GM04504 (cell line): ENCODE measurements at places on chromosomes 3 and 15.

DNA sequence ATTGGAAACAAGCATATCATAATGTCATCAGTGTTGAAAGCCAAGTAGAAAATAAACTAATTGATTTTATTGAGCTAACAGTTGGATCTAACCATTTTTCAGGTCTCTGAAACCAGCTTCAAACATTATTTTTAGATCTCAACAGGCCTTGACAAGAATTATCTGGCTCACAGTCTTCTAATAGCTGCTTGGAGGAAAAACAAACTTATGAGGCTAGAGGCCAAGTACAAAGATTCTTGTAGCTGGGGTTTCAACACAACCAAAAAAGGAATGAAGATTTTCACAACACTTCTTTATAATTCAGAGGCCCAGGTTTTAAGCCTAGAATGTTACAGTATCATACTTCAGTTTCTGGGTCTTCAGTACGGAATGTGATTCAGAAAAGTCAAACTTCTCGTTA lies 3.7 kb downstream of the SETMAR start:
- DNase-seq = no peak

DNA sequence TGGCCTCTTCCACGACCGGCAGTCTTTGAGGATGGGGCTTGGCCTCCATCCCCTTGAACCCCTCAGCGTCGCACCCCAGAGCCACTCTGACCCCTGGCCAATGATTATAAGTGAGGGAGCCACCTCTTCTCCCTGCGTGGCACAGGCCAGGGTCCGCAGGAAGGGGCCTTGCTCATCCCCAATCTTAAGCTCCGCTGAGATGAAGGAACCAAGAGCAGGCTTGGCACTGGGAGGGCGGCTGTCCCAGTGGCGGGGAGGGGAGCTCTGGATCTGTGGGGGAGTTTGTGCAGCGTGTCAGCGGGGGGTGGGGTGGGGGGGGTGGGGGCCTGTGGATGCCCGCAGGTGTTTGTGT lies 13.8 kb upstream of the ADPGK start:
- DNase-seq = no peak

DNA sequence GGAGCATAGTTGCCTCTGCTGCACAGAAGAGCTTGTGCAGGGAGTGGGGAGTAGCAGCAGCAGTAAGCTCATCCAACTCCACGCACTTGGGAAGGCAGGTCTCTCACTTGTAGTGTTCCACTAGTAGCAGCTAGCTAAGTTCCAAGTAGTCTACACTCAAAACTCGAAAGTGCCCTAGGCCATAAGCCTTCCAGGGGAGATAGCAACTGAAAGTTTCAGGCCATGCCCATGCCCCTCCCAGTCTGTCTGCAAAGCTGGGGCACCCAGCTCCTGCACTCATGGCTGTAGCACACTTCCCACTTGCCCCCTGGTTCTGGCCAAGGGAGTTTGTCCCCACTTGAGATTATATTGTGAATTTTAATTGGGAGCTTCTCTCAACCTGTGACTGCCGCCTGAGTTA lies 57.5 kb downstream of the MFSD1 start:
- no peak for DNase-seq

DNA sequence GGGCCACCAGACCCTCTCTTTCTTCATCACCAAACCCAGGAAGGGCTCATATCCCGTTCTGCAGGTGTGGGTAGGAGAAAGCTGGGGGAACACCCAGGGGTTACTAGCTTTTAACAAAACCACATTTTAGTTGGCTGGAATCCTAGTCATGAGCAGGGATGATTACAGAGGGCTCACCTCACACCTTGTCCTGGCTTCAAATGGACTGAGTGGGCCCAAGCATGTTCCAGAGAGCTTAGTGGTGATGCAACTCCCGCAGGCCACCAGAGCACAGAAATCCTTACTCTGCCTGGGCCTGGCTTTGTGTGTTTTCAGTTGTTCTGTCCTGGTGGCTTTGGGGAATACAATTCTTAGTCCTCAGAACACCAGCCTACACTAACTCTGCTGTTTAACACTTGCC lies 56.8 kb upstream of the RYK start:
- no peak for DNase-seq

DNA sequence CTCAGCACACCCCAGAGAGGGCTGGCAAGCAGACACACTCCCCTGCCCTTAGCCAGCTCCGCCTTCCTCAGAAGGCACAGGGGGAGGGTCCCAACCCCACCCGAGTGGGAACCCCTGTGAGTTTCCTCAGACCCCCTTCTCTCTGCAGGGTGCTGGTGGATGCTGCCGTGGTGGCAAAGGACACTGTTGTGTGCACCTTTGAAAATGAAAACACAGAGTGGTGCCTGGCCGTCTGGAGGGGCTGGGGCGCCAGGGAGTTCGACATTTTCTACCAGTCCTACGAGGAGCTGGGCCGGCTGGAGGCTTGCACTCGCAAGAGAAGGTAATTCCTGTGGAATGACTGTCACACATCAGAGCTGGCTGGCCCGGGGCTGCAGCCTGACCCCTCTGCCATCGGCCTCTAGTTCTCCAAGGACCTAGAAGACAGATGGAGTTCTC lies 149.4 kb downstream of the LRRK1 start:
- DNase-seq = no peak

DNA sequence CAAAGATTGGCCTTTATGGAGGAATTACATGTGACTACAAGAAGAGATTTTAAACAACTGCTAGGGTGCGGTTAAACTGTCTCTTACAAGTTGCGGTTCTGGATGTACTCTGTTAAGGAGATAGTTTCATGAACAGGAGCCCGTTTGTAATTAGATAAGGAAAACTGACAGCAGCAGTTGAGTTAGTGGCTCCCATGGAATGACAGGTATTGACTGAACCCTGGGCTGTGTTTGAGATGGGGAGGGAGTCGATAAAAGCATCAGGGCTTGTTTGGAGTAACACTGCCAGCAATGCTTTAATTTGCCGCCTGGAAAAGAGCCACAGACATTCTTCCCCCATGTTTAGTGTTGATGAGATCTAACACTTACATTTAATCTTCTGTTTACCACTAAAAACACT lies 139.9 kb downstream of the ROBO2 start:
- no peak for DNase-seq

GRCh38 chr15:34161329-34161963 lies 48.5 kb downstream of the KATNBL1 start:
- DNase-seq = no peak

- DNase-seq = peak; percentile 75
Observed at GRCh38 chr3:55167586-55168317, 239.9 kb upstream of the LRTM1 start.

DNA sequence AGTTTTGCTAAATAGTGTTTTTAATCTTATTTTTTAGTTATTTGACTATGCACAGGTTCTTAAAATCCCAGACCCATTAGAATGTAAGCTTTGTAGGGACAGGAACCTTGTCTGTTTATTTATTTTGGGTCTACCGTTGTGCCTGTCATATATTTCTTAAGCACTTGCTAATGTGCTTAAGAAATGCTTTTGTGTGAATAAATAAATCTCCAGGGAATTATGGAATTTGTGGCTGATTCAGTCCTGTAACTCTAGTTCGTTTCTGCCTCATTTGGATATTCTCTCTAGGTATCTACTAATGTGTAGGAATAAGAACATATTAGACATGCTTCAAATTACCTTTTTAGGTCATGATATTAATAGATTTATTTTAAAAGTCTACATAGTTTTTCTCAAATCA lies 161.6 kb downstream of the LPP start:
- no peak for DNase-seq

DNA sequence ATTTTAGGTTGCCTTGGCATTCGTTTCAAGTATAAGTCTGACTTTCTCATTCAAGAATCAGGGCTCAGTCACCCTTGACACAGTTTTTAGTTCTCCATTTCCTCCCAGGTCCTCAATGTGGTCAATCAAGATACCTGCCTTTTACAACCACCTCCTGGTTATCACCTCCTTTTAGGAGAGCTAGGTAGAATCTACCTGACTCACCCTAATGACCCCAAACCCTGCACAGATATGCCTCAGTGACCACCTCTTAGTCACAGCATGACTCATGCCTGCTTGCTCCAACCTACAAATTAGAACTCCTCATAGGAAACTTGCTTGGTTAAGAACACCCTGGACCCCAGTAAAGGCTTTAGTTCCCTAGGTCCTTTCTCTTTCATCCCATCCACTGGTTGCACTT lies 22.5 kb downstream of the DMXL2 start:
- DNase-seq = no peak

GRCh38 chr3:69090021-69090420 lies 5.3 kb downstream of the ARL6IP5 start:
- peak; percentile 61 for DNase-seq

DNA sequence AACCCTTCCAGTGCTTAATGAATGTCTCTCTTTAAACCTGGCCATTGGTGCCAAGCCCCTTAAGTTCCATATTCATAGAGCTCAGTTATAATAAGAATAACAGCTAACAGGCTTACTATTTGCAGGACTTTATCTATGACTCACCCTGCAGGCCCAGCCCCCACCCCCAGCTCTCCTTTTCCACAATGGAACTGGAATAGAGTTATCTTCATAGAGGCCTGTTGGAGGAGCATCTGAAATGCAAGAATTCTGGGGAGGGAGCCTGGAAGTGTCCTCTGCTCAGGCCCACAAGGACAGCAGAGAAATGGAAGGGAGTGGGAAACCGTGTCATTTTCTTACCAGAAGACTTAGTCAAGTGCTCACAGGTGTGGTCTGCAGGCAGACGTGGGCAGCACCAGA lies 52.8 kb downstream of the SEMA5B start:
- no peak for DNase-seq

GRCh38 chr3:189800436-189800835 lies 169.2 kb downstream of the TP63 start:
- no peak for DNase-seq

GRCh38 chr3:44208086-44208485 lies 33.6 kb upstream of the TOPAZ1 start:
- peak; percentile 3 for DNase-seq

DNA sequence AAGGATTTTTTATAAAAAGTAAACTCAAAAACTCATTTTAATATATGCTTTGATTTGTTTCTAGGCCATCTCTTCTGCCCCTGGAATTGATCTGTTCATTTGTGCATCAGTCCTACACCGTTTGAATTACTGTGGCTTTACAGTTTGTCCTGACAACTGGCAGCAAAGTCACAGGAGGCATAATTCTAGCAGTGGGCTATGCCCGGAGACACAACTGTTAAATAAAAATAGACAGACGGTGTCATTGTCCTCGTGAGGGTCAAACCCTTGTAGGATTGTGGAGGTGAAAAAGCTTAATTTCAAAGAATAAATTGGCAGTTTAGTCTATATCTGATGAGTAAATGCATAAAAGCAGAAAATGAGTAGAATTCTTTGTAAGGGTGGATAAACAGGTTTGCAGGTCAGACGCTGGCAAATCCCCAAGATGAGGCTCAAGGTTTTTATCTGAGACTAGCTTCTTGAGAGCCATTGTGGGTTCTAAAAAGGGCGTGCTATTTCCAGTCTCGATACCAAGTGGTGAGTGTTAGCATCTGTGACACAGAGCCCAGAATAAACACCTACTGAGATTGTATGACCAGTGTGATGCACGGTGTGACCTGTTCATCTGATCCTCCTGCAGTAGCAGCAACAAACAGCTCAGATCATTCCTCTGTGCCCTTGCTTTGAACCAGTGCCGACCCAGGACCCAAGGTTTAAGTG lies 51.5 kb upstream of the SLCO3A1 start:
- no peak for DNase-seq

- no peak for DNase-seq
Observed at GRCh38 chr15:39542385-39543065, 38.4 kb upstream of the THBS1 start.

DNA sequence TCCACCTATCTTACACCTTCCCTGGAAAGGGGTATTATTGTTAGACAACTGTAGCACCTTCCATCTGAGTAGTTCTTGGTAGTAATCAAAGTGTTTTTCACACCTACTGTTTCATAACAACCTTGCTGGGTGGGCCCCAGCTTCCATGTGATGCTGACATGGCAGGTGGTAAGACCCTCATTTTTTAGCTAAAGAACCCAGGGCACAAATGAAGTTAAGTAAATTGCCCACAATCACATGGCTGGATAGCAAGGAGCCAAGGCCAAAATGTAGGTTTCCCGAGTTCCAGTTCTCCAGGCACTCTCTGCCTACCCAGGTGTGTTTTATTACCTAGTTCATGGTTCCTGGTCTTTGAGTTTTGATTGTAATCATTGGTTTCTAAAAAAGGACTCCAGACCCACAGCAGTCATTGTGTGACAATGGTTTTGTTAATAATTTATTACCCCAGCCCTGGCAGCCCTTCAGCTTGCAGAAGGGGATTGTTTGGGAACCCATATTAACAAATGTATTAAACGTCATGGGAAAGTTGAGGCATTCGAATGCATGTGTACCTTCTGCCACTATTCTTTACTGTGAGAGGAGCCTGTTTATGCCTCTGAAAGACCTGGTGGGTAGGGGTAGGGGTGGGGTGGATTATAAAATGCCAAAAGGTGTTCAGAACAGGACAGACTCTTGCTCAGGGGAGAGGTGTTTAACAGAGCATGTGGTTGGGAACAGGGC lies 222.2 kb upstream of the BHLHE40 start:
- DNase-seq = no peak

DNA sequence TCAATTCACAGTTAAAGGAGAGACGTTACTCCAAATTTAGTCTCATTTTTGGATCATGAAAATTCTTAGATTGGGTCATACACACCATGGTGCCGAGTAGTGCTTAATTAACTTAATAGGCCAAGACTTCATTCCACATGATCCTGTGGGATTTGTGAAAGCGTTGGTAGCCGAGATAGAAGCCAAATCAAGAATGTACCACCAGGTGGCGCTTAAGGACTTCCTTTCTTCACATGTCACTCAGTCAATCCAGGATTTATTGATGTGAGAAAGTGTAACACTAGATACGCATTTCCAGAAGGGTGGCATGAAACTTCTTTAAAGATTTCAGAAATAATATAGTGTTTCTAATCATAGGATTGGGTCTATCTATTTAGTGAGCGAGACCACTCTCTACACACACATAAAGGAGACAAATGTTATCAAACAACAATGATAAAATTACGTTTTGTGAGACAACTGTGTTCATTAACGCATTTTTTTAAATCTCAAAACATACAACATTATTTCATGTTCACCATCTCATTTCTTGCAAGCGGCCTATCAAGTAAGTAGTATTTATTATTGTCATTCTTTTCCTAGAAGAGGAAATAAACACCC lies 436.1 kb downstream of the CHL1 start:
- DNase-seq = peak; percentile 10

- no peak for DNase-seq
Observed at GRCh38 chr3:194220901-194221326, 85.0 kb downstream of the HES1 start.

GRCh38 chr3:64220161-64220914 lies 4.9 kb downstream of the PRICKLE2 start:
- DNase-seq = no peak

GRCh38 chr3:35596335-35596995 lies 42.9 kb upstream of the ARPP21 start:
- no peak for DNase-seq

DNA sequence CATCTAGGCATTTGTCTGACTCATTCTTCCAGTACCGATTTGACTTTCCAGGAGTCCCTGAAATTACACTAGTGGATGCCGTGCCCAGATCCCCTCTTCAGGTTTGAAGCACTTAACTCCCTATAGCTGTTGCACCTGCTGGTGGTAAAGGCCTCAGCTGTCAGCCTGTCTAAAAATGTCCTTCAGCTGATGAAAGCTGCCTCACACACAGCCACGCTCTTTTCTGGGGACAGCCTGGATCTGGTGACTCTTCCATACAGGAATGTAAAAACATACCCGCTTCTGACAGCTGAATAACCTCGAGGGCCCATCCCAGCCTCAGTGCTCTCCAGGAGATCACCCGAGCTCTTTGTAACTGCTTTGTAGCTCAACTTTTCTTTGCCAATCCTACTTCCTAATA lies 534.1 kb upstream of the GRM7 start:
- no peak for DNase-seq
